ENCODE measurements at places on chromosomes 5 and 9. TPM values are rescaled to one million over a fixed set of nuclear protein-coding genes. Genes with fewer than 3 reads are reported as not detected.

DNA sequence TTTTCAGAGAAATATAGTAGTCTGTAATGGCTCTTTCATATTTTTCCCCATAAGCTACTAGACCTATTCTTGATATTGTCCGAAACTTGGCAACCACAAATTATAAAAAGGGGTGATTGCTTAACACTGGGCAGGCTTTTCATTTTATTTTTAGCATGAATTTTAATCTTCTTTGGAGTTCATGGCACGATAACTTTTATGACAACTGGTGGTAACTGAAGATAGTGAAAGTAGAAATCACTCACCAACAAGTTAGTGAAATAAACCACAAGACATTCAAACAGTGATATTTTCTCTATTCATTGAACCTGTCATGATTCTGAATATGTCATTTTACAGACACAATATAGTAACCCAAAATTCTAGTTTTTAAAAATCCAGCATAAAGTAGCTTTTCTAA lies 213.9 kb downstream of the PRDM9 start:
- no peak for DNase-seq

DNA sequence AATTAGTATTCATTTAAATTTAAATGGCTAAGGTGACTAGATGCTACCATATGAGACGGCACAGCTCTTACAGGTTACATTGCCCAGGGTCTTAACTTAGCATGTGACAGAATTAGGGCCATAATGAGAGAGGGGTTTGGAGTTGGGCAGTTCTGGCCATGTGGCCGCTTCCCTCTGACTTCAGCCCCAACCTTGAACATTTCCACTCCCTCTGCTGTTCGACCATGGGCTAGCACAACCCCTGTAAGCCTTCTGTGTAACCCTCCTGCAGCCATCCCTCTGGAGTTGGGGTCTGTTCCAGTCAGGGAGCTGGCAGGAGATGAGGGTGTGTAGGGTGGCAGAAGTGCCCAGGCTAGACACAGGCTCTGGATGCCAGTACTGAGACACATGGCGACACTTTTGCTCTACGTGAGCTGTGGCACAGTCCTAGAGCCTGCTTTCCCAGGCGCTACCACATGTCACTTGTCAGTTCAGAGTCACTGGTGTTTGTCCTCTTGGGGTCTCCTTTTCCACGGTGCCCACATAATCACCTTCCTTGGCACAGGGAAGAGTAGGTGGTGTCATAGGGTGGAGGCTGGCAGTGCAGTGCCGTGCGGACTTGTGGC lies 128.7 kb upstream of the PITX1 start:
- no peak for DNase-seq

DNA sequence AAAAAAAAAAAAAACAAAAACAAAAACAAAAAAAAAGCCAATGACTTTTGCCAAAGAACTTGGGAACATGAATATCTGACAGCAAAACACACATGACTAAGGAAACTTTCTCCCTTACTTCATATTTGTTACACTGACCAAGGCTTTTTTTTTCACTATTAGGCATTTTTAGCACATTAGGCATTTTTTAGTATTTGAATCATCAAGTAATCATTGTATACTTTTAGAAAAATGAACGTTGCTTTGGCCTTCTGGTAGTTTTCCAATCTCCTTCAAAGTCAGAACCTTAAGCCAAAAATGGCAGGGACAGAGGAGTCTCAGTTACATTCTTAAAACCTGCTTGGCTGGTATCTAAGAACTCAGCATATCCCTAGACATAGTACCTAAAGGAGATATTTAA lies 19.3 kb downstream of the NREP start:
- no peak for DNase-seq

DNA sequence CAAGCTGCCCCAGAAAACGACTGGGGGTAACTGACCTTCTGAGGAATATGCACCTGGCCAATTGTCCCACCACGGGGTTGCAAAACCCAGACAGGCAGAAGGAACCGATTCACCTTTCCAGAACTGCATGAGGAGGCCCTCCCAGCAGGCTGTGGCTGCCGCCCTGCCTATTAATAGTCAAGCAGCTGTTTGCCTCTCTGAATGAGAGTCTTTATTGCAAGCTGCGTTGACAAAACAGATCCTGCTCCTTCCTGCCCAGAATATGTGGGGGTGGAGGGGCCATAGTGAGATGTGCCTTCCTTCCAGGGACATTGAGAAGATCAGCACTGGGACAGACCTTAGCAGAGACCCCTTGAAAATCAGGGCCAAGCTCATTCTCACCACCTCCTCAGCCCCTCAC lies 18.3 kb upstream of the TCOF1 start:
- DNase-seq: no peak

DNA sequence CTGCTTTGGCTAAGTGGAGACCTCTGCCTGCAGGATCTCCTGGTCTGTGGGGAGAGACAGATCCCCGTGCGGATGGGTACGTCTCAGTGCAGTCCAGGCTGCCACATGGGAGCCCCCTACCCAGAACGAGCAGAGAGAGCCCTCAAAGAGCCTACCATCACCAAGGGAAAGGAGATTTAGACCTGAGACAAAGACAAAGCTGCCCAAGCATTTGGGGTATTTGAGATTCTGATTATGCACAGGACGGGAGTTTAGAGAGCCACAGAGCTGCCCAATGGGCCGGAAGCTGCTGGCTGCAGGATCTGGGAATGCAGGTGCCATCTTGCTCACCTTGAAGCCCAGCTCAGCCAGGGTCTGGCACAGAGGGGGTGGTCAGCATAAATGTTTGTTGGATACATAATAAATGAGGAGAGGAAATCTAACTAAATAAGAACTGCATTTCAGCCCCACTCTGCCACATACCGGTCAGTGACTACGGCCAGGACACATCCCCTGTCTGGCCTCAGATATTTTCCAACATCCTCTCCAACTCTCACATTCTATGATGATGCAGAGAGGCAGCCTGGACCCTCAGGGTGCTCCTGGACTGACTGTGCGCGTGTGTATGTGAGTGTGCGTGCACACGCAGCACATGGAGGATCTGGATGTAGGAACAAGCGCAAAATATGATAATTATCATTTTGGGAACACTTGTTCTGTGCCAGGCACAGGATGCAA lies 157.8 kb downstream of the FGF18 start:
- no peak for DNase-seq

DNA sequence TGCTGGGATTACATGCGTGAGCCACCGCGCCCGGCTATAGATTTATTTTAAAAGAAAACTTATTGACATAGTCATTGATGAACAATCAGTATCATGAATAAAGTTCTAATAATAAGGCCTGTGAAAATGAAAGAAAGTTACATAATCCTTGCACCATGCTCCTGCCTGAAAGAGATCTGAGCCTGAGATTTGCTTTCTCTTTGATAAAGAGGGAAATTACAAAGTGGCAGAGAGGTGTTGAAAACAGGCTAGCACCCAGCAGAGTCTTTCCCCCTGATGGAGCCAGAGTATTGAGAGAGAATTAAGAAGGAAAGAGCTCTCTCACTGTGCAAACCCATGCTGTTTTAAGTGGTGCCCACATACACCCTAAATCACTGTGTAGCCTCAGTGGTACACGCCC lies 37.2 kb downstream of the SLC6A7 start:
- DNase-seq: no peak

DNA sequence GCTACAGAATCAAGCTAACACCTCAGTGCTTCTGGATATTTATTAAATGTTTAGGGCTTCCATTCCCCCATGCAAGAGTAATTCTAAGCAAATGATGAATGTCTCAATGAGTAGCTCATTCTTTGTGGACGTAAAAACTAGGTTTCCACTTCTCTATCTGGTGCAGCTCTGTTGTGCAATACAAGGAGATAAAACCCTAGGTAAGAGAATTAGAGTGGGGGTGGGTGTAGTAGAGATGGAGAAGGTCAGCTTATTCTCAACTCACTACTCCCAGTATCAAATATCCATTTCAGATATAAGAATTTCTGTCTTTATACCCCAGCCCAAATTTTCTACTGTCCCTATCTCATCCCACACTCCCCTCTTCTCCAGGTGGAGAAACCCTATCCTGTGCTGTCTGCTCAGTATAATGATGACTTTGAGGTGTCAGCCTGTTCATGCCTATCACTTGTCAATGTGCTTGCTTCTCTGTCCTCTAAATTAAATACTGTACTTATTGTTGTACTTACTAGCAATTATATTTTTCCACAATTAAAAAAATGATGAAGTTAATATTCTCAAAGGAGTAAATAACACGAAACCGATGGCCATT lies 4.3 kb upstream of the FYB1 start:
- DNase-seq: no peak

GRCh38 chr5:144487761-144488160 lies 317.1 kb downstream of the KCTD16 start:
- no peak for DNase-seq

DNA sequence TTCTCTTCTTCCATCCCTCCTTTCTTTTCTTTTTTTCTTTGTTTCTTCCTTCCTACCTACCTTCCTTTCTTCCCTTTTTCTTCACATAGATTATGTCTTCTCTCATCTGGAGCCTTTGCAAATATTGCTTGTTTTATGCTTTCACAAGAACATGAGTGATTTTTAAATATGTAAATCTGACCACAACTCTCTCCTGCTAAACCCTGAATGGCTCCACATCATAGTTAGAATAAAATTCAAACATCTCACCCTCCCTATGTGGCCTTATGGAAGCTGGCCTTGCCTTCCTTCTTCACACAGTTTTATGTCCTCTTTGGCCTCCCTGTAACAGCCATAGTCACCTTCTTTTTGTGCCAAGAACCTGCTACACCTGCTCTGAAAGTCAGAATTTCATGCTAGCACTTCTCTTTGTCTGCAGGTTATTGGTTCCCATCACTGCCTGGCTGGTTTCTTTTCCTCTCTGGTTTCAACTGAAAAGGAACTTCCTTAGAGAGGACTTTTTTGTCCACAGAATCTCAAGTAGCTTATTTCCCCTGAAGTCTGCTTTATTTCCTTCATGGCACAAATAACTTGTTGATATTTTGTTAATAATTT lies 114.3 kb upstream of the TNC start:
- DNase-seq: no peak

- no peak for DNase-seq
These were observed 14.2 kb downstream of the UNC5A start for GRCh38 chr5:176824604-176825003.

DNA sequence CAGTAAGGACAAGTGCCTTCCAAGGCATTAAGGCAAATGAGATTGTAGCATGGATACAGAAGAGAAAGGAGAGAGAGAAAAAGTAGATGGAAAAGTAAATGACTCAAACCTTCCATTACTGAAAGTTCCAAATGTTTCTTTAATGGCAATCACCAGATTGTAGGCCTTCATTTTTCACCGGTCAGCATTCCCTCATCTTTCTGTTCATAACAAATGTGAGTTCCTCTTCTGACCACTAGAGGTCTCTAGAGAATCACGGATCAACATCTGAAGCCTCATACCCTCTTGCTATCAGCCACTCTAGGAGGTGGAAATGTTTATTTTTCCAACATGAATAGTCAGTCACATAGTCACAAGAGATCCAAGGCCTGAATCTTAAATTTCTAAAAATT lies 73.6 kb upstream of the RPS23 start:
- DNase-seq: peak; percentile 85

DNA sequence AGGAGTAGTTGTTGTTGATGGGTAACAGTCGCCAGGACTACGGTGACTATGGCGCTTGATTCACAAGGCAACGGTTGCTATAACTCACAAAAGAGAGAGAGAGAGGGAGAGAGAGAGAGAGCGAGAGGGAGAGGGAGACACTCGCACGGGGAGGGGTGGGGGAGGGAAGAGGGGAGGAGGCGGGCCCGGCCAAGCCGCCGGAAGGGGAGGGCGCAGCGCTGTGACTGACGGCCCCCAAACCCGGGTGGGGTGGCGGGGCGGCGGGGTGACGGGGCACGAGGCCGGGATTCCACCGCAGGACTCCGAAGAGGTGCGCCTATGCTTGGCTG lies at the start of gene RFX3:
Gene RFX3 (minus strand): TSS at position 166 of the 329 bp plus-strand sequence. CDS start 130,413 bp downstream, outside the sequence.
- peak; percentile 90 for DNase-seq

DNA sequence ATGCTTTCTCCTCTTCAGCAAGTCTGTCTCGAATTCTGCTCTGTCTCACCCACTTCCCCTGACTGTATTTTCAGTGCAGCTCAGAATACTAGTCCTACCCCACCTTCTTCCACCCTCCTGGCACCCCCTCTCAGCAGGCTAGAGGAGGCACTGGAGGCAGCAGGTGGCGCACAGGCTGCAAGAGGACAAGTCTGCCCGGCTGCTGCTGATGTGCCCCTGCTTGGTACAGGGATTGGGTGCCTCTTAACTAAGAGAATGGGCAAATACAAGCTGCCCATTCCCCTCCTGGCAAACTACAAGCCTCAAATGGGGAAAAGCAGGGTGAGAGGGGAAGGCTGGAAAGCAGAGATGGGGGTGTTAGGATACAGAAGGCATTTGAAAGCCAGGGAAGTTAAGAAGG lies 5.1 kb downstream of the TLN1 start:
- peak; percentile 72 for DNase-seq

DNA sequence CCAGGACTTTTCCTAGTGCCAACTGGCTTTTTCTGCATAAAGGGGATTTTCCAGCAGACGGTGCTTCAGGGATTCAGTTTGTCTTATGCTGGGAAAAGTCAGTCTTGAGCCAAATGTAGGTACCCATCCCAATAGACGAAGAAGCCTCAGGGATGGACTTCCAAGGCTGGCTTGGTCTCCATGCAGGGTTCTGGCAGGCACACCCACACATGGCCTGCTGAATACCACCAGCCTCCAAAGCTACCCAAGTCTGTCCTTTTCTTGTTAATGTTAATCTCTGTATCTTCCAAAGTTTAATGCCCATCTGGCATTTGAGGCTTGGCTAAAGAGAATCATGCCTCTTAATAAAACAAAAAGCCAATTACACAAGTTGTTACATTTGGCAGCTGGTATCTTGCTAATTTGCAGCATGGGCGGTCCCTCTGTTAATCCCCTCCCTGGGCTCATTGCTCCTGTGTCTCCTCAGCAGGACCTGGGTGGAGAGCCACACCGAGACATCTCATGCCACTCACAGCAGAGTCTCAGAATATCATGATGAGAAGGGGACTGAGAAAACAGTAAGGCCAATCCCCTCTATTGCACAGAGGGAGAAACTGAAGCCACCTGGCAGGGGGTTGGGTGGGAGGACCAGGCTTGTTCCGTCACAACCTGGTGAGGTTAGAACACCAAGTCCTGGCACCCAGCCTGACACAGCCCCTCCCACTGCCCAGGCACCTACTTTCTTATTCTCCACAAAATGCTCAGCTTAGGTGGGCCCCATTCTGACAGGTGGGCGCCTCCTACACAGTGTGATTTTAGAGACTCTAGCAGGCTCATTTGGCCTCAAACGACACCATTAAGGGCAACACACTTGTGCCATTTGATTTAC lies 243.2 kb downstream of the FSTL4 start:
- no peak for DNase-seq

Gene C5orf46
- total RNA-seq: not detected

Gene SLC34A3
- total RNA-seq: not detected

Gene NR4A3
- 0.22 TPM for total RNA-seq

Gene DAB2
- total RNA-seq: 245 TPM

Gene ASTN2
- 1.6 TPM for total RNA-seq

Gene GLRA1
- not detected for total RNA-seq

Gene SNCAIP
- 35.9 TPM for total RNA-seq

Gene ADGRD2
- total RNA-seq: not detected

All from endothelial cell of umbilical vein (primary cell).